ENCODE measurements at places on chromosomes 1 and 21. TPM values are rescaled to one million over a fixed set of nuclear protein-coding genes. Genes with fewer than 3 reads are reported as not detected.

GRCh38 chr1:181359012-181359411 is 124.3 kb upstream of the CACNA1E start:
- DNase-seq = no peak

- DNase-seq = no peak
Measured at GRCh38 chr1:81545734-81546133, 255.0 kb upstream of the ADGRL2 start.

GRCh38 chr1:233132445-233132844 is 163.1 kb downstream of the PCNX2 start:
- DNase-seq = no peak

- peak; percentile 88 for DNase-seq
Measured at GRCh38 chr1:116486424-116486823, 84.4 kb downstream of the CD58 start.

The WNT9A gene
- total RNA-seq = 0.18 TPM

The TRIM45 gene
- 1.7 TPM for total RNA-seq

The GJA8 gene
- not detected for total RNA-seq

The CCDC27 gene
- not detected for total RNA-seq

The BCAS2 gene
- 15.4 TPM for total RNA-seq

The FCER1G gene
- not detected for total RNA-seq

Data from IMR-90 (cell line).